GM10248 (cell line): ENCODE measurements at places on chromosomes 16 and 17.

DNA sequence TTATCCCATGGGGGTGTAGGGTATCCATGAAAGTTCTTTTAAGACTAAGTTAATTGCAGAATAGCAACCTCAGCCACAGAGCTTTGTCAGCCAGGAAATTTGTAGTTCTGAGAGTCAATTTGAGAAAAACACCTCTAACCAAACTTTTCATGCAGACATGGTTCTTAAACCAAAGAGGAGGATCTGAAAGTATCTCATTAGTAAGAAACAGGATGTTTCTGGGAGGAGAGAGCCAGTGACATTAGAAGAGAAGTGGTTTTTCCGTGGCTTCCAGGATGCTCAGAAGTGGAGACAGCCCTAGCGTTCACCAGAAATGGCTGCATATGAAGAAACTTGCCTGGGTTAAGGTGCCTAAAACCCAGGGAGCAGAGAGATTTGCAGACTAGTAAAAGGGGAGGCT, 7.9 kb downstream of the GNAO1 start:
- no peak for DNase-seq

GRCh38 chr16:11260596-11260966, 4.6 kb upstream of the SOCS1 start:
- DNase-seq, result no peak

GRCh38 chr17:70922268-70922667, 752.9 kb downstream of the KCNJ2 start:
- DNase-seq, result no peak

DNA sequence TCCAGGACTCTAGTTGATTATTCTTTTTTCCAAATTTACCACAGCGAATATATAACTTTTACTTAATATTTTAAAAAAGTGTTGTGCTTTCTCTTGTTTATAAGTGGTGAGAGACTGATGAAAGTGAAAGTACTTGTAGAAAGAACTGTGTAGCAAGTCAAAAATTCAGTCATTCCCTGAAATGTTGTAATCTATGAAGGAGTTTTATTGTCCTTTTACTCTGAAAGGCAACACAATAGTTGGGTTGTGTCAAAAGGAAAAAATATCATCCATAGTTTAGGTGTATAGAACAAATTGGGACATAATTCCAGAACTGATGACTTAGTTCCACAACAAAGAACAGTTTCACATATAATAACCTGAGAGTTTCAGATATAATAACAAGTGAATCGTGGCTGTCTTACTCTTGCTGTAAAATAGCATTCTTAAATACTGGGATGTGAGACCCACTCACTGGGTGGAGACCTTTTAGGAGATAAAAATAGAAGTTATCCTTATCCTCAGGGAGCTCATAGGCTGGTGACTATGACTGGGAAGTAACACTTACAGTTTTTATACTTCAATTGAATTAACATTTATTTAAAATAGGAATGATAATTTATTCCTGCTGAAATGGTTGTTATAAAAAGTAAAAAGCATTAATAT, 20.6 kb downstream of the CYB5B start:
- no peak for DNase-seq
